ENCODE measurements at places on chromosomes 16 and 17.

DNA sequence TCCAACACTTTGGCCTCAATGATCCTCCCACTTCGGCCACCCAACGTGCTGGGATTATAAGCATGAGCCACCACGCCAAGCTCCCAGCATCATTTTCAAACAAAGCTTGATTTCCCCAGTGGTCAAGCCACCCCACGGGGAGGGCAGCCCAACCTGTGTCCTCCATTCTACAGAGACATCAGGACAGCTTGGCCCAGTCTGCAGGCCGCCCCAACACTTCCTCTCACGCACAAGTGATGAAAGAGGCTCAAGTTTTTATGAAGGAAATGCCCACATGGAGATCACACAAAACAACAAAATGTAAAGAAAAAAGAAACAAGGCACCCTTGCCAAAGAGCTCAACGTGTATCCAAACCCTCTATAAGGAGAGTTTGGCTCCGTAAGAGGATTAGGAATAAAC lies 112.4 kb downstream of the XYLT1 start:
- DNase-seq: no peak

GRCh38 chr17:36755586-36755985 lies 154.2 kb downstream of the MRM1 start:
- no peak for DNase-seq

DNA sequence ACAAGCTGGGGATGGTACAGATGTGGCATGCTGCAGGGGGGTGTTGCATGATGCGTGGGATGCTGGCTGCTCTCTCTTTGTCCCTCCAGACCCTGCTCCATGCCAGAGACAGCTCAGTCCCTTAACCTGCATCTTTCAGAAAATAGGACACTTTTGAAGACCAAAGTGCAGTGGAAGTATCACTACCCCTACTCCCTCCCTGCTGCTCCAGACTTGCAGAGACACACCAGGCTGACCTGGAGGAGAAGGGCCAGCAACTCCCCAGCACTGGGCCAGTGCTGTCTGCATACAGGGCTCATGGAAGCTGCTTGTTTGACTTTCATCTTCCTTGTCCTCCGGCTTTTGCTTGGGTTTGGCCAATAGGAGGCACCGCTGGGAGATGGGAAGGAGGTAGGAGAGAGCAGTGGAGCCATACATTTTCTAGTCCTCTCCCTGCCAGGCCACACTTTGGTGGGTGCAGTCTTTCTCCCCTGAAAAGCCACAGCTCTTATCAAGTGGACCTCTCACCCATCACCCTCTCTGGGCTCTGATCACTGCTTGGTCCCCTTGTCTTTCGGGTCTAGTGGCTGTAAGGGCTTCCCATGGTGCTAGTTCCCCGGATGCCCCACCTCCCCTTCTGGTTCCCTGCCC lies 46.1 kb upstream of the NKD1 start:
- DNase-seq: no peak

DNA sequence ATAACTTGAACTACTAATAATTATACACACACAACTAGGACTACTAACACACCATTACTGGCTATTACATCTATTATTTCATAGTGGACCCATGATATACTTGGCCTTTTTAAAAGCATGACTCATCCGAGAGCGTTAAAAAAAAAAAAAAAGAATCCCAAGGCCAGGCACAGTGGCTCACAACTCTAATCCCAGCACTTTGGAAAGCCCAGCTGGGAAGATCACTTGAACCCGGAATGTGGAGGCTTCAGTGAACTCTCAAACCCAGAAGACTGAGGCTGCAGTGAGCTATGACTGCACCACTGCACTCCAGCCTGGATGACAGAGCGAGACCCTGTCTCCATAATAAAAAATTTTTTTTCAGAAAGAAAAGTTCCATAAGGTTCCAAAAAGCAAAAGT lies 3.1 kb downstream of the GLG1 start:
- DNase-seq: no peak

DNA sequence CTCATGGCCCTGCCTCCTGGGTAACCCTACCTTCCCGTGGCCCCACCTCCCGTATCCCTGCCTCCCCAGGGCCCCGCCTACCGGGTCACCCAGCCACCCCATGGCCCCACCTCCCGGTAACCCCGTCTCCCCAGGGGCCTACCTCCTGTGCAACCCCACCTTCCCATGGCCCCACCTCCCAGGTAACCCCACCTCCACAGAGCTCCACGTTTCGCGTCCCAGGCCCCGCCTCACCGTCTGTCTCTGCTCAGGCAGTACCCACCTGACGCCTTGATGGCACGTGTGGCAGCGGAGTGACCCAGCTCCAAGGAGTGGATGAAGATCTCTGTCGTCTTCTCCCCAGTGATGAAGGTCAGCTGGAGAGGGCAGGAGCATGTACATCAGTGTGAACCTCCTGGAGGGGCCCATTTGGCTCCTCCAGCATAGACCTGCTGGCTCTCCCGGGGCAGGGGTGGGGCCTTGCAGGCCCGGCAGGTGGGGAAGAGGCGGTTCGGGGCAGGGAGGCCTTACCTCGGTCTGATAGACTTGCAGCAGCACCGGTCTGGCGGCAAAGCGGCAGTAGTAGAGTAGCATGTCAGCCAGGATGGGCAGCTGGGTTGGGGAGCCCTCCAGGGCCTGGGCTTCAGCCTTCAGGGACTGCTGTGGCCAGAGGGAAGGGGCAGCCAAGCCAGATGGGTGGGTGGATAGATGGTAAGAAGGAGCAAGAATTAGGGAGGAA lies 18.7 kb upstream of the PIK3R6 start:
- DNase-seq: no peak

- no peak for DNase-seq
Observed at GRCh38 chr16:19524356-19524615, 544 bp downstream of the CCP110 start.

DNA sequence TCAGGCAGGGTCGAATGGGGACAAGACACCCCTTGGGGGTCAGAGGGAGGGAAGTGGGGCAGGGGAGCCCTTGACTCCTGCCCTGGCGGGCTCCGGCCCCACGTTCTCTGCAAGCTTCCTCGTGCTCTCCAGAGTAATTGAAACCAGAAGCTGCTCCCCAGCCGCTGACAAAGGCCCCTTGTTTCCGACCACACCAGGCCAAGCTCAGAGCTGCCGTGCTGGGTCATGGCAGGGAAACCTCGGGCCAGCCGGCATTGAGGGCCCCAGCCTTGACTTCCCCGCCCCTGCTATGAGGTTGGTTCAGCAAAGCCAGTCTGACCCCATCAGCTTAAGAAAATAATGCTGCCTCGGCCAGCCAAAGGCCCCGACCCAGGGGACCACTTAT lies 43.3 kb downstream of the TIMM22 start:
- no peak for DNase-seq
